Lung microvascular endothelial cell (primary cell): ENCODE measurements at places on chromosomes 2 and 18. TPM values are rescaled to one million over a fixed set of nuclear protein-coding genes. Genes with fewer than 3 reads are reported as not detected.

NOSTRIN gene
- total RNA-seq, result 0.40 and 1.1 TPM in 2 replicates

- no peak for DNase-seq
Measured at GRCh38 chr2:143558665-143559064, 429.4 kb downstream of the ARHGAP15 start.

FBXO15 gene
- 0.20 and 0.22 TPM in 2 replicates for total RNA-seq

DNA sequence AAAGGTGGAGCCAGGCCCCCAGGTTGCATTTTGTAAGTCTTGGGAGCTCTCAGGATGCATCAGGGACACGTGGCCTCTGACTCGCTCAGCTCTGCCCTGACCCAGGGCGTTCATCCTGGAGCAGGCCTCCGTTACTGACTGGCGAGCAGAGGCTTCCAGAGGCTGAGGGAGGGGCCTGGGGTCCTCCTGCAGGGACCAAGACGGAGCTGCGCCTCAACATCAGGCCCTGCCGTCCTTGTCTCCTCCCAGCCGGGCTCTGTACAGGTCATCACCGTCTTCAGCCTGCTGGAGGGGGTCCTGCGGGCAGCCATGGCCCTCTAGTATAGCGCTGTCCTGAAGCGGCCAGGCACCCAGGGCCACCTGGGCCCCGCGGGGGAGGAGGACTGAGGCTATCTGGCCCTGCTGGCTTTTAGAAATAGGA, 10.2 kb upstream of the ALPP start:
- no peak for DNase-seq

GRCh38 chr2:191660575-191660974, 17.4 kb upstream of the NABP1 start:
- no peak for DNase-seq

DNA sequence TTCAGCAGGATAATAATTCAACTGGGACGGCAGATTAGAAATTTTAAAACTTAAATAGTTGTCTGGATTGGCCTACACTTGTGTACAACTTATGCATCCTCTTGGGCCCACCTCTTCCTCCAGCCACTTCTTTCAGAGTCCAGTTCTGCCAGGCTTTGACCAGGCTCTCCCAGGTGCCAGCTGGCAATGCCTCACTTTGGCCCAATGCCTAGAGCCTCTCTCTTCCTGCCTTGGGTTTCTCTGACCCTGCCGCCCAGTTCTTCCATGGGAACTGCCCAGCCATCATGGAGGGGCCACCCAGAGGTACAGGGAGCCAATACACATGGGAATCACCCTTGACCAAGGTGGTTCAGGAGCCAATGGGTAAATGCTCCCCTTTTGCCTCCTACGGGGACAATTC, 135.5 kb downstream of the IRS1 start:
- DNase-seq, result no peak

RNF125 gene
- total RNA-seq, result 1.7 and 2.8 TPM in 2 replicates

DNA sequence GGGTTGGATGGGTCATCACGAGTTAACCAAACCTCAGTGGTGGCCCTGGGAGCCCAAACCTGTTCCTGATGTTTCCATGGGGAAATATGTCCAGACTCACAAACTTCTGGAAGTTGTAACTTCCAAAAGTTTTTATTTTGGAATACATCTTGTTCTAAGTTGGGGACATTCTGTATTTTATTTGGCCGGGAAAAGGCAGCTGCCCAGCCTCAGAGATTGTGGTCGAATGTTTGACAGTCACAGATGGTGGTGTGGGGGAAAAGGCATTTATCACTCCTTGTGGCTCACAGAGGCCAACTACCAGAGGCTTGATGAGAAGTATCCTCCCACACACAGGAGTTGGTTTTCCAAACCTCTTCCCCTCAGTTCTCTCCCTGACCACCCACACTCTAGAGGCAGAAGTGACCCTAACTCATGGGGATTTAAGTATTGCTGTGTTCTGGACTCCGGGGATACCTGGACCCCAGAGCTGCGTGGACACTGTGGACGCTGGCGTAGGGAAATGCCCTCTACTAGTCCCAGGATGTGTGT, 124.7 kb upstream of the PPP1CB start:
- no peak for DNase-seq

DNA sequence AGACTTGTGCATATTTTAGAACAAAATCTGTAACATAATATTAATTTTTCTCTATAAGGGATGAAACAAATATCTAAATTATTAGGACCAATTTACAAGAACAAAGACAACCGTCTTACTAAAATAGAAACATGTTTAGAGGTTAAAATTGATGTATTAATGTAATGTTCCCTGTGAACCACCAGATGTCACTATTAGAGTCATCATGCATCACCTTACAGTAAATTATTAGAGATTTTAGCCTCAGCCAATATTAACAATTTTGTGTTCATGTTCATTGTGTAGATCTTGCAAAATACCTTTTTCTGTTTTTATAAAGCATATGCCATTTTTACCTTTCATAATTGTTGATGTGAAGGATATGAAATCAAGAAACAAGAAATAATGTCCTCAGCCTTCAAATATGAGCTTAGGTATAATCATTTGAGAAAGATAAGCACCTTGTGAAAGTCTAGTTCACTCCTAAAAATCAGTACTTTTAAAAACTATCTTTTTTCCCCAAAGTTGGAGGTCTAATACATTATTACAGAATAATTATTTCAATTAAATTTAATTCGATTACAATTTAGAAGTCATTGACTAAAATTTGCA, 344.3 kb upstream of the KCNH7 start:
- DNase-seq, result peak; percentile 48

FBXO36 gene
- 0.60 and 0.87 TPM in 2 replicates for total RNA-seq

DNA sequence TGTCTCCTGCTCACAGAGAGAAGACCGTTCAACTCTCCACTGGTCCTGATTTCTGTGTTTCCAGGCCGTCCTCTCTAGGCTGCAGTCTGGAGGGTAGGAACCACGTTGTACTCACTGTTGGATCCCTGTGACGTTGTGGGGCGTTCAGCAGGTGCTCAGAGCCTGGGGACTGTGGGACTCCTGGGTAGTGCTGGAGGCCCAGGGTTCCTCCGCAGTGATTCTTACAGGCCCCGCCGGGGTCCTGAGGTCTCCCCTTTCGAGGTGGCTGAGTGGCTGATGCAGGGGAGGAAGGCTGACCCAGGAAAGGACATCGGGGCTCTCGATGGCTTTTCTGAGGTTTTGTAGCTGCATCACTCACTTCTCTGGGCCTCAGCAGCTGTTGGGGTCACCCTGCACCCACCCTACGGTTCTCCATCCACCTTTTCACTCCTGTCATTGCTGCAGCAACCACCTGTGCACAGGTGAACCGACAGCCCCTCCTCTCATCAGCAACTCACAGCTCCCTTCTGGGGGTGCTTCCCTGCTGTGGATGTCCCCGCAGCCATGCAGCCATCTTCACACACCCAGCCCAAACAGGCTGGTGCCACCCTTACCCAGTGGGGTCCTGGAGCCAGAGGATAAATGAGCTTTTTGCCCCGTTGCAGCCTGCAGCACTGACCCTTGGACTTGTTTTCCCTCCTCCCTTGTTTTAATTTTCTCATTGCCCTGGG, 169.6 kb upstream of the HDAC4 start:
- no peak for DNase-seq

IL1RN gene
- not detected in 2 replicates for total RNA-seq

- DNase-seq, result no peak
Measured at GRCh38 chr2:127681288-127681804, 6.0 kb upstream of the LIMS2 start.

GRCh38 chr18:11320986-11321385, 171.6 kb upstream of the PIEZO2 start:
- DNase-seq, result no peak

DNA sequence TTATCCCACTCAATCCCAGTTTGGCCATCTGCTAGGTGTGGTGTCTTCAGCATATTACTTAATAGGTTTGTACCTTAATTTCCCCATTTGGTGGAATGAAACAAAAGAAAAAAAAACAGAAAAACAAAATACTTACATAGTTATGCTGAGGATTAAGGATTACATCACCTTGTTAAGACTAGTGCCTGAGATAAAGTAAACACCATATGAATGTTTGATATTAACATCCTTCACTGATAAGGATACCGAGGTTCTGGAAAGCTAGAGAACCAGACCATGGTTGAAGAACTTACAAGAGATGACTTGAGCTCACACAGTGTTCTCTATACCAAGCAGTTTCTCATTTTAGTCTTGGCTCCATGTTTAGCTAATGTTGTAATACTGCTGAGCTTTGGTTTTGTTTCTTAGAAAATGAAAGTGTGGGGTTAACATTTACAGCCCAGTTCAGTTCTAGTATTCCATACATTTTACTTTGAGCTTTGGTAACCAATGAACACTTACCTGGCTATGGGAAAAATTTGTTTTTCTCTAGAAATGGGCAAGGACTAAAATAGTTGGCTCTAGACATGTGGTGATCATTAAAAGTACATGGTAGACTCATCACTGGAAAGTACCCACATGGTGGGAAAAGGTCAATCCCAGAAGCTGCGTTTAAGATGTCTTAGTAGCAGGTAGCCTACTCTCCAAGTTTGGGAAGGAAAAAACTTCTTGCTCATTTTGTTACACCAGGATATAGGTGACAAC, 5.8 kb upstream of the GPD2 start:
- DNase-seq, result no peak

DSG1 gene
- total RNA-seq, result not detected in 2 replicates

- DNase-seq, result no peak
Measured at GRCh38 chr2:180707175-180707883, 273.1 kb upstream of the UBE2E3 start.

DNA sequence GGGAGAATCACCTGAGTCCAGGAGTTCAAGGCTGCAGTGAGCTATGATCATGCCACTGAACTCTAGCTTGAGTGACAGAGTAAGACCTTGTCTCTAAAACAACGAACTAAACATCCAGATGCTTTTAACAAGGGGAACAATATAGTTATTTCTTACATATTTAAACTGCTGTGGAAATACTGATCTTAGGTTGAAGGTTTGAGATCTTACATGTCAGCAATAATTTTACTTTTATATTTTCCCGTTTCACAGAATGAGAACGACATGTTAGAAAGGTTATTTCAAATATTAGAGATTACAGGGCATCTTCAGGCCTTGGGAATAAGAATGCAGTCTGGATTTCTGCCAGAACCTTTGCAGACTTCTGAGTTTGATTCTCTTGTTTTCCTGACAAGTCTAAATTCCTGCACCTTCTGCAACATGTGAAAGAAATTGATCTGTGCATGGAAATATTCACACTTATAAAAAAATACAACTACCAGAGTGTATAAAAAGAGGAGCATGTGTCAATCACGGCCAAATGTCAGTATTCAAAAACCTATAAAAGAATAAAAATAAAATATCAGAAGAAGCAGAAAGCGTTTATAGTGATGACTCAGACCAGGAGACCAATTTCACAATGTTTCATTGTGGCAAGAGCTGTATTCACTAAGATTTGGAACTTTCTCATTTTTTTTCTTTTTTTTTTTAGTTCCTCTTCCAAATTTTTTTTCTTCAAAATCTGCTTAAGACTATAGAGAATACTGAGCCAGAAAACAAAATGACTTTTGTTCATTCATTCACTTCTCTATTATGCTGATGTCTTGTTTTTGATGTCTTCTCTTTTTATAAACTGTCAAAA, 29.6 kb downstream of the COLEC12 start:
- DNase-seq, result no peak

DNA sequence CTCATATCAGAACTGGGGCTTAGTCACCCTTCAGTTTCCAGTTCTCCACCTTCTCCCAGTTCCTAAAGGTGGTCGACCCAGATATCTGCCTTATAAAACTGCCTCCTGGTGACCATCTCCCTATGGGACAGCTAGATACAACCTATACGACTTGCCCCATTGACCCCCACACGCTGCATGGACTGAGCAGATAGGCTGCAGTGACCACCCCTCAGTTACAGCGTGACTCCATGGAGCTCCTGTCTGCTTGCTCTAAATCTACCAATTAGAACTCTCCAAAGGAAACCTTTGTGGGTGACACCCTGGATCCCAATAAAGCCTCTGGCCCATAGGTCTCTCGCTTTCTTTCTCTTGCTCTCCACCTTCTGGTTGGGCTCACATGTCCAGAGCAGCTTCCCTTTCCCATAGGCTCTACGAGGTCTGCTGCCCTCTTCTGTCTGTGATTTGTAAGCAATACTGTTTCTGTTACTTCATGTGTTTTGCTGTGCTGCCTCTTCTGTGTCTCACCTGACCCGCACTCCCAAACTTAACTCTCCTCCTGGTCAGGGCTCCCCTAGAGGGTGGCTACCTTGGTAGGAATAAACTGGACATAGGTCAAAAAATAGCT, 971.3 kb upstream of the FAM98A start:
- no peak for DNase-seq

CTLA4 gene
- total RNA-seq, result 0.40 and 0.44 TPM in 2 replicates

DNA sequence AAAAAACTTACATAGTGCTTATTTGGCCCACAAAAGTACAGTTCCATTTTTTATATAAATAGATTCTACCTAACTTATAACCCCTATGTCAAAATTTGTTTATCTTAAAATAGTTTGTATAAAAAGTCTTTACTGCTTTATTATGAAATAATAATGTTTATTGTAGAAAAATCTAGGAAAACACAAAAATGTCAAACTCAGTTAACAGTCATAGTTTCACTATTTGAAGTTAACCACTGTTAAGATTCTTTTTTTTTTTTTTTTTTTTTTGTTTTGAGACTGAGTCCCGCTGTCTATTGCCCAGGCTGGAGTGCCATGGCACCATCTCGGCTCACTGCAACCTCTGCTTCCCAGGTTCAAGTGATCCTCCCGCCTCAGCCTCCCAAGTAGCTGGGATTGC, 26.5 kb upstream of the ABI2 start:
- DNase-seq, result no peak

CHRNG gene
- not detected in 2 replicates for total RNA-seq

DNA sequence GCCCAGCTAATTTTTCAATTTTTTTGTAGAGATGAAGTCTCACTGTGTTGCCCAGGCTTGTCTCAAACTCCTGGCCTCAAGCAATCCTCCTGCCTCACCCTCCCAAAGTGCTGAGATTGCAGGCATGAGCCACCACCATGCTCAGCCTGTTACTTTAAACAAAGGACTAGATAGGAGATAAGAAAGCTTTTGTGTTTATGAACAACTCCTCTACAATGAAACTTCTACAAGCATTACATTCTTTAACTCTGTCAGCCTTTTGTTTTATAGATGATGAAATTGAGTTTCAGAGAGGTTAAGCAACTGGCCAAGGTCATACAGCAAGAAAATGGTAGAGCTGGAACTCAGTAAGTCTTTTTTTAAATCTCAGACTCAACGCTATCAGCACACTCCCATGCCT, 22.7 kb downstream of the ALPK2 start:
- DNase-seq, result no peak

GRCh38 chr2:156023229-156023869, 309.2 kb downstream of the NR4A2 start:
- DNase-seq, result no peak

DNA sequence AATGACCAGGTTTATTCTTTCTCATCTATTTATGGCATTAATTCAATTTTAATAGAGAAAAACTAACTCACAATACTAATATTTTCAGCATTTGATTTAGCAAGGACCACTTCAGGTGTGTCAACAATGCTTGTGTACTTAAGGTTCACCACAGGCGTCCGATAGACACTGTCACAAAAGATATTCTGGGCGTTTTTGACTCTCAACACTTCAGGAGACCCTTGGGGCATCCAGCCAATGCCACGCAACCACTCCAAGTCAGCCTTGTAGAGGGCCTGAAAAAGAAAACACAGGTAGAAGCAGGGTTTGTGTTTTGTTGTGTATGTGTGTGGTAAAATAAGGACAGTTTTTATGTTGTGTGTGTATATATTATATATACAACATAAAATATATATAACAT, 158.2 kb downstream of the NEB start:
- DNase-seq, result no peak

IL37 gene
- total RNA-seq, result not detected in 2 replicates
